ENCODE measurements at places on chromosomes 3 and 15.

- DNase-seq = no peak
Measured at GRCh38 chr3:115239717-115240116, 92.6 kb upstream of the ZBTB20 start.

GRCh38 chr3:121836481-121836880 lies 1.5 kb downstream of the EAF2 start:
- no peak for DNase-seq

DNA sequence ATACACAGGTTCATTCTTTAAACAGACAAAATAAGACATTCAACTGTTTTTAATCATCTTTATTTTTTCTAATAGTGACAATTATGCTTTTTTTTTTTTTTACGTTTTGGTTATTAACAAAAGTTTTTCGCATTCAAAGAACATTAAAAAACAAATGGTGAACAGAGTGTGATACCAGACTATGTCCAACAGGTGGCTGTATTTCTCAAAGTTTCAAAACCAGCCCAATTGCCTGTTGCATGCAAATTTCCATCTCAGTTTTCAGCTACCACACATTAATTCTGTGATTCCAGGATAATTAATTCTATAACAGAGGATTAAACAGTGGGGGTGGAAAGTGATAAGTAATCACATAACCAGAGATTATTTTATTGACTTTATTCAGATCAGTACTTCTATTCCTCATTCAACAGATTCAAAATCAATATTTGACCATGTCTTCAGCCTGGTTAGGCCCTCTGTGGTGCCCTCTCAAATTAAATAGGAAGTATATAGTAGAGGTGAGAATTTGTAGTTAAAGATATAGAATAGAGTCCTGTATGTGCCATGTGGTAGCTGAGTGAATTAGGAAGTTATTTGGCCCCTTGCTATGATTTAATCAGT lies 122.2 kb upstream of the DCBLD2 start:
- no peak for DNase-seq

- no peak for DNase-seq
Measured at GRCh38 chr3:171658841-171659240, 151.4 kb downstream of the PLD1 start.

DNA sequence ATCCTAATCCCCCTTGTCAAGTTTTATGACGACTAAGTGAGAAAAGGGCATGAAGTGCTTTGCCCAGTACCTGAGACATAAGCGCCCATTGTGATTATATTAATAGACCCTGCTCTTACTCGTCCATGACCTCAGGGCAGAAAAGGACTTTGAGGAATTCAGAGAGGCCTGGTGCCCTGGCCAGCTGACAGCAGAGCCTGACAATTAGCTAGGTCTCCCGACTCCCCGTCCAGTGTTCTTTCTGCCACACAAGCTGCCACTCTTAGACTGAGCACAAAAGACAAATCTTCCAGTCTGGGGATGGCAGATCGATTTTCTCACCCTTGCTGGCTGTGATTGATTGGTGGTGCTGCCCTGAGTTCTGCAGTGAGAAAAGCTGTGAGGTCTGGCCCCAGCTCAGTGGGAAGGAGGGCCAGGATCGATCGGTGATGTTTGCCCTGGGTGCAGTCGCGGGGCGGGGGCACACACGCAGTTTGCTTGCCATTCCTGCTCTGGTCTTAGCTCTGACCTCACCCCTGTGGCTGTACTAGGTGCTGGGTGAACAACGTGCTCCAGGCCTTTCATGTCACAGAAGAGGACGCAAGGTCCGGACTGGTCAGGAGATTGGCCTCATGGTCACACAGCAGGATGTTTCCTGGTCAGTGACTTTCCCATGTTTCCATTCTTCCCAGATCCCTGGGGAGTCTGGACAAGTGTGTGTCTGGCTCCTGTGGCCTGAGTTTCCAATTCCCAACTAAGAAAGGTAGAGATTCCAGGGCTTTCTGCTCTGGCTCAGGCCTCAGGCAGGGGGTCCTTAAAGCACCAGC lies 67.4 kb upstream of the TLE3 start:
- DNase-seq = no peak

- DNase-seq = no peak
Measured at GRCh38 chr3:123047062-123047319, 19.4 kb upstream of the SEMA5B start.

- no peak for DNase-seq
Measured at GRCh38 chr15:63708126-63708772, 111.1 kb downstream of the FBXL22 start.

DNA sequence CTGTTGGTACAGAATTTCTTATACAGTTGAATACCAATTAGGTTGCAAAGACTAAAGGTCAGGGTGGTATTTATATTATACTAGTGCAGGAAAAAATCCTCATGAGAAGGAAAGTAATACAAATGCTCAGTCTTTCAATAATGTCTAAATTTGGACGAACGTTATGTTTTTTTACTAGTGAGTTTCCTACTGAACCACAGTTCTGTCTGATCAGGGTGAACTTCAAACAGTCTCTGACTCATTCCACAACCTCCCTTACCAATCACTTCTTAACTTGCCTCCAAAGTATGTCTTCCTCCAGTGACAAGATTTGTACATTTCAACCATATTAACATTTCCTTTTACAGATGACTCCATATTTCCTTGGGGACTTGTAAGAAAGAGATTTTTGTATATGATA lies 3.4 kb downstream of the TMEM212 start:
- no peak for DNase-seq

DNA sequence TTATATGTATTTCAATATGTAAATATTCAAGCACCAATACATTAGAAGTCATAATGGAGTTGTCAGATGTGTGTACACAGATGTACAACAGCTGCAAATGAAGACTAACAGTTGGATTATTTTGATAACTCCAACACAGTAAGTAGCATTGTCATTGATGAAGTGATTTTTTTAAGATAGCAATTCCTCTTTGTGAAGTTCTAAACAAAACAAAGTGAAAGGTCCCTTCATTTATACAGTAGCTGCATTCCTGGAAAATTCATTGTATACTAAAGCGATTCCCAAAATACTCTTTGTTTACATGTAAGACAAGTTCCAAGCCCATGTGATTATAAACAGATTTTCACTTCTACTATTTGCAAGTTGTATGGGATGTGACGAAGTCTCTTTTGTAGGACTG lies 114.7 kb downstream of the B3GALNT1 start:
- no peak for DNase-seq

Data from DND-41 (cell line).